ENCODE measurements at places on chromosomes 11 and 22. TPM values are rescaled to one million over a fixed set of nuclear protein-coding genes. Genes with fewer than 3 reads are reported as not detected.

MMP1 gene
- not detected for total RNA-seq

DNA sequence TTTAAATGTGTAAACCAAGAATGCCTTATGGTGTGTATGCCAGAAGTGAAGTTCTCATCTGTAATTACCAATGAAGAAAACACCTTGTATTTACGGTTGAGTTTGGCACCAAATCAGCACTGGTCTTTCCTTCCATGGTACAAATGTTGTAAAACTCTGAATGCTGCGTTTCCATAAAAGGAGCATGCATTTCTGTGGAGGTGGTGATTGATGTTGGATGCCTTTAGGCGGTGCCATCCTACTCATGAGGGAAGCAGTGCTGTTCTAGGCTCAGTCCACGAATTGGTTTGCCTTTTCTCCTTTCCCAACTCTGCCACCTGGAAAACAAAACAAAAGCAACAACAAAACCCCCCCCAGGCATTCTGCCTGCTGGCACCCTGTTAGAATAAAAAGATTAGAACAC is 124.4 kb downstream of the TEAD1 start:
- no peak for DNase-seq

BCR gene
- 63.7 TPM for total RNA-seq

DNA sequence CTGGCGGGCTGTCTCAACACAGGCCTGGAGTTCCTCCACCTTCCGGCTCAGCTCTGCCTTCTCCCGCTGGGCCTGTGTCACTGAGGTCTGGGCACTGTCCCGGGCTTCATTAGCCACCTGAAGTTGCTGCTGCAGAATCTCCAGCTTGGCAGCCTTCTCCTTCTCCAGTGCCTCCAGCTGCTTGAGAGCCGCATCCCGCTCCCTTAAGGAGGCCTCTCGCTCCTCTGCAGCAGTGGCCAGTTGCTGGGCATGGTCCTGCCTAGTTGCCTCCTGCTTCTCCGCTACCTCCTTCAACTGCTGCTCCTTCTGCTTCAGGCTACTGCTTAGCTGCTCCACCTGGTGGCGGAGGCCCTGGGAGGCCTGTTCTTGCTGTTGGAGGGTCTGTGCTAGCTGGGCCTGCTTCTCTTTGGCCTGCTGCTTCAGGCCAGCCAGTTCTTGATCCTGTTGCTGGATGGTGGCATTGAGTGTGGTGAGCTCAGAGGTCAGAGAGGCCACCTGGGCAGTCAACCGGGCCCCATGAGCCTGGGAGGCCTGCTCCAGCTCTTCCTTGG is 16.9 kb downstream of the IL18BP start:
- DNase-seq: peak; percentile 52

- no peak for DNase-seq
Measured at GRCh38 chr22:42905217-42905616, 48.1 kb upstream of the ARFGAP3 start.

DNA sequence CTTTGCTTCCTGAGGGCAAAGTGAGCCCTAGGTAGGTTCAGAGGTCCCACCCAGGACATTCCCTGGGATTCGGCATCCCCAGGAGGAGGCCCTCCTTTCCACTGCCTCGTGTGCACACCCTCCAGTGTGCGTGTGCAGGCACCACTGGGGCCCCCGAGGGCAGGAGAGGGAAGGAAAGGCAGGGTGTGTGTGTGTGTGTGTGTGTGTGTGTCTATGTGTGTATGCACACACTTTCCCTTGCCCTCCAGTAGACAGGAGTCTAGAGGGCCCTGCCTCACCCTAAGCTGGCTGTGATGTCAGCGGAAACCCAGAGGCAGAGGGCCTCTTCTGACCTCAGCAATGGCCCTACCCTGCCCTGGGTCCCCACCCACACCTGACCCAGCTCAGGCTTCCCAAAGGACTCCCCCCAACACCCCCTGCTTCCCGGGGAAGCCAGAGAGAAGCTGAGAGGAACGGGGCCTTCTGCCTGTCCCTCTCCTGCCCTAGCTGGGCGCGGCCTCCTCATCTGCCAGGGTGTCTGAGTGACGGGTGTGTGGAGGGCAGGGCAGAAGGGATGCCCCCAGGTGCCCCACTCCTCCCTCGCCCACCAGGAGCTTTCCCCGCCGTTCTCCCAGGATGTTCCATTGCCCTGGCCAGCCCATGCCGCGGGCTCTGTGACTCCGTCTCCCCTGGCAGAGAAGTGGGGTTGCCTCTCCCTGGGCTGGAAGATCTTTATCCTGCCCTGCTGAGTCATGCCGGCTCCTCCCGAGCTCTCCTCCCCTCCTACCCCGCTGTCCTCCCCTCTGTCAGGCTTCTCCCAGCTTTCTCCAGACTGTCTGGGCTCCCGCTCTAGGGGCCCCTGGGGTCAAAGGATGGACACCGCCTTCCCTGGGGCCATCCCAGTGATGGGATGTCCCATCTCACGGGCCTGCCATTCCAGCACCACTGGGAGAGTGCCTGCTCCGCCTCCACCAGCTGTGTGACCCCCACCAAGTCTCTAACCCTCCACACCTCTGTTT is 6.0 kb upstream of the CLCF1 start:
- DNase-seq: no peak

GRCh38 chr11:30595934-30596333 is 9.8 kb upstream of the MPPED2 start:
- DNase-seq: no peak

IGF2 gene
- total RNA-seq: 2.0 TPM

DNA sequence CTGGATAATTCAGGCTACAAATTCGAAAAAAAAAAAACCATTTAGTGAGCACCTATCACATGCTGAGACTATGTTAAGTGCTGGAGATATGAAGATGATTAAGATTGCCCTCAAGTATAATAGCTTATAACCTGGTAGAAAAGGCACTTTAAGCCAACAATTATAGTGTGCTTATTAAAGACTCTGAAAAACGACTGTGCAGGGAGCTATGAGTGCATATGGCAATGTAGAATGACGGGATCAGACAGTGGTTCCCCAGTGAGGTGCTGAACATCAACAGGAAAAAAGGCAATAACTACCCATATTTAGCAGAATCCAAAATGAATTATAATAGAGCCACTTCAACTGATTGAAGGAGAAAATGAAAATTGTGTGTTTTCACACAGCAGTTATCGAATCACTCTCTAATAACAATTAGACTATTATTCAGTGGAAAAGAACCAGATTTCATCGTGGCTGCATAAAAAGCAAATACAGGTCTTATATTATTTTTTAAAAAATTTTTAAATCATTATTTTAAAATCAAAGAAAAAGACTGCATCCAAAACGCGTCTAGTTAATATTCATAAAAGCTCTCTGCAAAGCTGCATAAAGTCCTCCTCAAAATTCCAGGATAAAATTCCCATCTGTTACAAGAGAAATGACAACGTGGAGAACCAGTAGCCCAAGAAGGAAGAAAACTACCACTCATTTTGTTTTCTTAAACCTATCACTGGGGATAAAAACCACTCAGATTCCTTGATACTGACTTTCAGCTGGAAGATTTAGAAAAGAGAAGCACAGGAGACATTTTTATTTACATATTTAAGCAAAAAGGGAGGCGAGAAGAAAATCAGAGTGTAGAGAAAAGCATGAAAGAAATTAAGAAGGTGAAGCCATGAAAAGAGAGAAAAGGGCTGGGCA is 1.1 kb downstream of the MTMR2 start:
- no peak for DNase-seq

- DNase-seq: no peak
Measured at GRCh38 chr11:126800009-126800408, 200.6 kb downstream of the KIRREL3 start.

HTATIP2 gene
- total RNA-seq: 51.9 TPM

DNA sequence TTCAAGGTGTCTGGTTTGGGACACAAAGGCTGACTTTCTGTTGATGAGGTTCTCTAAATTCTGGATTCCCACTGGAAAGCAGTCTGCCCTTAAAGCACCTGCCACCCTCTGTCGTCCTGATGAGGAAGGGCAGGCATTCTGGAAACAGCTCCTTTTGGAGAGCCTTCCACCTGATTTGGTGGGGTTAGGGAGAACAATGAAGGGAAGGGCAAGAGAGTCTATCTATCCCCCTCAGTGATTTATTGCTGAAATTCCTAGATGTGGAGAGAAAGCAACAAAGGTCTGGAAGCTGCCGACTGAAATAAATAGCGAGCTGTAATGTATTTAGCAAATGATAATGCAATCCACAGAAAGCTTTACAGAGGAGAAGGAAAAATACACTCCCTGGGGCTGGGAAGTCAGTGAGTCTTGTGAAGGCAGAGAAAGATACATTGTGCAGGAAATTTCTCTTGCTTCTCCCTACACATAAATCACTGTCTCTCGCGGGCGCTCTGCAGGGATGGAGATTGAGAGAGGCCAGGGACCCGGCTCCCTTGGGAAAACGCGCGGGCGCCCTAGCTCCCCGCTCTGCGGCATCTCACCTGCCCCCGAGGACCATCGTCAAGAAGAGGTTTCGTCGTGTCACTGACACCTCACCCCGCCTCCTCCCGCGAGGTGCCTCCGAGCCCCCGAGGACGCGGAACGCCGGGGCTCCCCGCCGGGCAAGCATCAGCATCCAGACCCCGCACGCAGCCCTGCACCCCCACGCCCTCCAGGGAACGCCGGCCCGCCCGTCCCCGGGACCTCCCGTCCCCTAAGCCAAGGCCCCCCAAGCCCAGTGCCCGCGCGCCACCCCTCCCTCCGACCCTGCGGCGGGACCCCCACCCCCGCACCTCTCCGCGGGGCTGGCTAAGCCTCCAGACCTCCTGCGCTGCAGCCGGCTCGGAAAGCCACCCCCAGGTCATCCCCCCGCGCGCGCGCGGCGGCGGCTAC is 673 bp downstream of the CDON start:
- DNase-seq: peak; percentile 40

- DNase-seq: no peak
Measured at GRCh38 chr22:20260071-20260765, 7.9 kb downstream of the RTN4R start.

- DNase-seq: no peak
Measured at GRCh38 chr11:74288911-74289310, 22.5 kb downstream of the P4HA3 start.

DNA sequence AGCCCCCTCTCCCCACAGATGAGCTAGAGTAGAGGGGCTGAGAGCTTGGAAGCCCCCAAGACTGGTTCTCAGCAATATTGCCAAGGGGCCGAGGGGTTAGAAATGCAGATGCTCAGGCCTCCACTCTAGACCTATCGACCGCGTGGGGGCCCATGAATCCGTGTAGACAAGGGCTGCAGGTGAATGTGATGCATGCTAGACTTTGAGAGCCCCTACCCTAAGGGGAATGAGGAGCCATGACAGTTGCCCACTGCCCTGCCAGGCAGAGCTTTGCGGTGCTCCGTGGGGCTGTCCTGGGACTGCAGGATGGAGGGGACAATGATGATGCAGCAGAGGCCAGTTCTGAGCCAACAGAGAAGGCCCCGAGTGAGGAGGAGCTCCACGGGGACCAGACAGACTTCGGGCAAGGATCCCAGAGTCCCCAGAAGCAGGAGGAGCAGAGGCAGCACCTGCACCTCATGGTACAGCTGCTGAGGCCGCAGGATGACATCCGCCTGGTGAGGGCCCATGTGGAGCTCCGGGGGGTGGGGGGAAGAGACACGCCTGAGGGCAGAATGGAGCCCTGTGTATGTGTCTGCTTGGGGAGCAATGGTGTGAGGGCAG is 1.3 kb downstream of the SSH3 start:
- no peak for DNase-seq

- no peak for DNase-seq
Measured at GRCh38 chr11:22769081-22769480, 60.5 kb downstream of the SVIP start.

DNA sequence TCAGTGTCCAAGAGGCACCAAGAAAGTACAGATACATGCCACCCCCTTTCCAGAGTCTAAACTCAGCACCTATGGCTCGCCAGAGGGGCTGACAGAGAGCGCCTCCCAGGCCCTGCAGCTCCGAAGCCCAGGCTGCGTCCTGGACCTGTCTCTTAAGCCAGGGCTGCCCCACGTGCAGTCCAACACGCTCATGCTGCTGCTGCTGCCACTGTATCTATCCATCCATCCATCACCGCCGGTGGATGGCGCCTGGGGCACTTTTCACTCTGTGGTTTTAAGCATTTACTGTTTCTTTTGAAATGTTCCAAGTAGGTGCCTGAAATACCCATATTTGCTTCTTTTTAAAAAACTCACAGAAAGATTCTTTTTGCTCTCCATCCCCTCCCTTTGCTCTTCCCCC is 41.8 kb downstream of the MACROD1 start:
- no peak for DNase-seq

ASCL2 gene
- not detected for total RNA-seq

DNA sequence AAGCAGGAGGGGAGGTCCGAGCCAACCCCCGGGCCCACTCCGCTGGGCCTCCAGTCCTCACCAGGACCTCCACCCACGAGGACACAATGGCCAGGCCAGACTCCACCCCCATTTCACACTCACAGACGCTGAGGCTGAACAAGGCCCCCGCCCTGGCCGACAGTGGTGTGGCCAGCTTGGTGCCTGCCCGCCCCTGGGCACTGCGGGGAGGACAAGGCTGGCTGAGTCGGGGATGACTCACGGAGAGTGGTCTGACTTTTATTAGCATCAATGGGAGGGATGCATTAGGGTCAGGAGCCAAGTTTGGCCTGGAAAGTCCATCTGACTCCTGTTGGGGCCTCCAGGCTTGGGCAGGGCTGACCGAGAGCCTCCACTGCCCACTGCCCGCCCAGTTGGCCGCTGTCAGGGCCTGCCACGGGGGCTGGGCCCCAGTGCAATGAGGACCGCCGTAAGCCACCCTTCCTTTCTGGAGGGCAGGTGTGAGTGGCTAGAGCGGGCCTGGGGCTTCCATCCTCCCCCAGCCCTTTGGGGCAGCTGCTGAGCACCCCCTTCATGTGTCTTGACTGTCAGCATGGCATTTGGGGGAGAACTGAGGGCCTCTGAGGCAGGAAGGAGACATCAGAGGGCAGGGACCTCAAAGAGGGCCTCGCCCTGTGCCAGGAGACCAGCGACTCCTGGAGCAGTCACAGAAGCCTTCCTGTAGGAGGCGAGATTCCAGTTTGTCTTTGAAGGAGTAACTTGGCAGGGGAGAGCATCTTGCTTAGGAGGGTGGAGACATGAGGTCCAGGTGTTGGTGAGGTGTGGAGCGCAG is 10.6 kb downstream of the TSPAN32 start:
- DNase-seq: no peak

KRTAP5-1 gene
- total RNA-seq: not detected

GRCh38 chr11:11035331-11035730 is 177.5 kb upstream of the ZBED5 start:
- no peak for DNase-seq

DNA sequence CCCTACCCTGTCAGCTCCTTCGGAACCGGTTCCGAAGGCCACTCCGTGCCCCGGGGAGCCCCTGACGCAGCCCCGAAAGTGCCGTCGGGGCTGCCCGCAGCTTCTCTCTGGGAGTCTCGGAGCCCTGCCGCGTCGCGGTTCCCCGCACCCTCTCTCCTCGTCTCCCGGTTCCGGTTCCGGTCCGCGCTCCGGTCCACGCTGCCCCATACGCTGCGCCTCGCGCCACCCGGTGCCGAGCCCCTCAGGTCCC is 618 bp downstream of the MTA2 start:
- peak; percentile 64 for DNase-seq

PATE2 gene
- not detected for total RNA-seq
